Stimulated activated CD4-positive, alpha-beta T cell treated with anti-CD3 and anti-CD28 coated beads, Interleukin-12 subunit alpha, Interleukin-12 subunit beta, amount 100 ng/mL, for 48 hours (primary cell): ENCODE measurements at places on chromosomes 1 and 21.

GRCh38 chr1:48006264-48006663 is 9.1 kb upstream of the TRABD2B start:
- DNase-seq, result no peak

DNA sequence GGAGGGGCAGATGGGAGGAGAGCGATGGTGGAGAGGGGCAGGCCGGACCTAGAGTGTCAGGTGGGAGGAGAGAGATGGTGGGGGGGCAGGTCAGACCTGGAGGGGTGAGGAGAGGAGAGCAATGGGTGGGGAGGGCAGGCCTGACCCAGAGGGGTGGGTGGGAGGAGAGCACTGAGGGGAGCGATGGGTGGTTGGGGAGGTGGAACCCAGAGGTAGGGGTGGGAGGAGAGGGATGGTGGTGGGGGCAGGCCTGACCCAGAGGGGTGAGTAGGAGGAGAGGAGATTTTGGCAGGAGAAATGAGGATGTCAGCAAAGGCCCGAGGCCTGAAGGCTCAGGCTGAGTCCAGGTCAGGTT is 157.3 kb upstream of the VAMP3 start:
- no peak for DNase-seq

DNA sequence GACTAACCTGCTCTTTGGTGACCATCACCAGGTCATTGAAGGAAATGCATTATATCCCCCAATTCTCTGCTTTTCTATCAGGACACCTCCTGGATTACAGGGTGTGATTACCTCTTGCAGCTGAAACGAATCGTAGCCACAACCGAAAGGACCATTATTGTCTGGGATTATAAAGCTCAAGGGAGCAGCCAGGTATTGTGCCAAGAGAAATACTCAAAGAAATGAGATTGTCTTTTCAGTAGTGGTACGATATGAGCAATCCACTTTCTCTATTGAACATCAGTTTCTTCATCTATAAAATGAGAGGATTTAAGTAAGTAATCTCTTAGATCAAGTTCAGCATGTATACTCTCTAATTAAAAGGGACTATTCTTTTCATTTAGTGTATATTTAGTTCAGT is 27.3 kb downstream of the WDR64 start:
- DNase-seq, result no peak

DNA sequence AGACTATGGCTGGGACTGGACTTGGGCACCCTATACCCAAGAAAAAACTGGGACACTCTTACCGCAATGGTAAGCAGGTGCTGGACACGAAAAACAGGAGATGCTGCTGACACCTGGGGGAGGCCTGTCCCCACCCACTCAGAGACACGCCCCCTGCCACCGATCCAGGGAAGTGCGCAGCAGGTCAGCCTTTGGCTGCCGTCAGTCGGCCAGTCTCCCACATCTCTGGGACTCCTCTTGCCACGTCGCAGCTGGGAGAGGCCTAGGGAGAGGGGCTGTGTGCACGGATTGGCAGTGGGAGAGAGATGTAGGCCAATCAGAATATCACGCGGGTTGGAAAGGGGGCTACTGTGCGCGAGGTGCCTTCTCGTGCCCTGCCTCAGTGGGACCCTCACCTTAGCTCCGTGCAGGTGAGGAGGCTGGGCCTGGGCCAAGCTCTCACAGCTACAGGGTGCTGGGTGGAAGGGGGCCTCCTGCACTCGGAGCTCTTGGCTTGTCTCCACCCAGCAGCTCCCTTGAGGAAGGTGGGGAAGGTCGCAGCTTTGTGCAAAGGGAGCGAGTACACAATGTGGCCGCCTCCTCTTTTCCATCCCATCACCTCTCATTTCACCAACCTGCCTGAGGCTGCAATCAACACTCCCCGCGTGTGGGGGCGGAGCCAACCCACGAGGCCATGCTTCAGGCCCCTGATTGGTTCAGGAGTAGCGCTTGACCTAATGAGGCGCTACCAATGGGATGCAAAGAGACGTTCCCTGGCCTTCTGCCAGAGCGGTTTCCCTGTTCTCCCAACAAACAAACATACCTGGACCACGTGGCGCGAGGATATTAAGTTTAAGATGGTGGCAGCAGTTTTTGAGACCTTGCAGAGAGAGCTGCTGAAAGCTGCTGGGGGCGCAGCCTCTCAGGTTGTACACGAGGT is 25.7 kb upstream of the LDLRAP1 start:
- no peak for DNase-seq

DNA sequence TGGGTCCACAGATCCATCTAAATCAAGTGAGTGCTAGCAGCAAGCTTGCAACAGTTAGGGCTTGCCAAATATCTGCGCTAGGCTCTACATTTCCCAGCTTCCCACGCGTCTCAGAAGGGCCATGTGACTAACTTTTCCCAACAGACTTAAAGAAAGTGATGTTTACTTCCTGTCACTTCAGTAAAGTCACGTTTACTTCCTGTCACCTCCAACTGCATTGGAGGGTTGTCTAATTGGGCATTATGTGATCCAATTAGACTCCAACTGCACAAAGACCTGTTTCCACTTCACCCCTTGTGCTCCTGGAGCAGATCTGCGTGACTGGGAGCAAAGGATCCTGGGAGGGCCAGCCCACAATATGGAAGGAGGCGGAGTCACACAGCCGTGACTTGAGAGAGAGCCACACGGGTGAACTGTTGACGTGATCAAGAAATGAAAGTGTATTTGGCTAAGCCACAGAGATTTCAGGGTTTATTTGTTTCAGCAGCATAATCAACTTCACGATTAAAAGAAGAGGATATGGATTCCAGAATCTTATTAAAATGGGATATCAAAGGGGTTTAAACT is 77.7 kb downstream of the CYYR1 start:
- DNase-seq, result no peak

GRCh38 chr1:1356796-1357401 is 1.5 kb downstream of the MXRA8 start:
- DNase-seq, result no peak

- no peak for DNase-seq
Measured at GRCh38 chr1:117681093-117681900, 75.4 kb downstream of the TENT5C start.

DNA sequence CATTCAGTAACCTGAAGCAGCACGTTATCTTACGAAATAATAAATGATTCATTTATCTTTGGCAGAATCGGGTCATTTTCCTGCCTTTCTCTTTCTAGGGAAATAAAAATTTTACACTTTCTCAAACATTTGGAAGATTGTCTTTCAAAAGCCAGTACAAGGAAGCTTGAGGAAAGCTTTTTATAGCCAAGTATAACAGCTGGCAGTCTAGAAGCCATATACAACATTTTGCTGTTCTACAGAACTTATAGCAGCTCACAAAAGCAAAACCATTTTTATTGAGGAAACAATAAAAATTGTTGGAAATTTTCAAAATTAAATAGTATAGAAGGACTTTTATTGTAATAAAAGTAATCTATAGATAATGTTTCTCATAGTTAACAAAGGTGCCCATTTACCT is 448.6 kb downstream of the SMYD3 start:
- no peak for DNase-seq

DNA sequence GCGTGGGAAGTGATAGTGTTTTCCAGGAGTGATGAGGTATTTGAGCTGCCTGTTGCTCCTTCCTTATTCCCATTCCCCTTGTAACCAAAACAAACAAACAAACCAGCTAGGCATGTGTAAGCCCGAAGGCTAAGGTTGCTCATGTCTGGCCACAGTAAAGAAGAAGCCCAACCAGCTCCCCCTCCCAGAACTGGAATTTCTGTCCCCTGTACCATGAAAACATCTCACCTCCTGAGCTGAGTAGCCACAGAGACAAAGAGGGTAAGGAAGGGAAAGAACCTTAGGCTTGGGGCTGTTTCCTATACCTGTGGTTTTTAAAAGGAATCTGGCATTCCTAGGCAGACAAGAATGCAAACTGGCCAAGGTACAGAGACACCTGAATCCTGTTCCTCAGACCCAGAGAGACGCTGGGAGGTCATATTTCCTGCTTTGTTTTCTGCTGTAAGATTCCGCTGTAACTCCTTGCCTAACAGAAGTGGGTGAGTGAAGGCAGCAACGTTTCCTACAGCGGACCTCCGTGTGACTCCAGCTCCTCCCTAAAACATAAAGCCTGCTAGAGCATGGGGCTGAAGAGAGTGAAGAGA is 41.7 kb upstream of the RAB4A start:
- DNase-seq, result no peak

DNA sequence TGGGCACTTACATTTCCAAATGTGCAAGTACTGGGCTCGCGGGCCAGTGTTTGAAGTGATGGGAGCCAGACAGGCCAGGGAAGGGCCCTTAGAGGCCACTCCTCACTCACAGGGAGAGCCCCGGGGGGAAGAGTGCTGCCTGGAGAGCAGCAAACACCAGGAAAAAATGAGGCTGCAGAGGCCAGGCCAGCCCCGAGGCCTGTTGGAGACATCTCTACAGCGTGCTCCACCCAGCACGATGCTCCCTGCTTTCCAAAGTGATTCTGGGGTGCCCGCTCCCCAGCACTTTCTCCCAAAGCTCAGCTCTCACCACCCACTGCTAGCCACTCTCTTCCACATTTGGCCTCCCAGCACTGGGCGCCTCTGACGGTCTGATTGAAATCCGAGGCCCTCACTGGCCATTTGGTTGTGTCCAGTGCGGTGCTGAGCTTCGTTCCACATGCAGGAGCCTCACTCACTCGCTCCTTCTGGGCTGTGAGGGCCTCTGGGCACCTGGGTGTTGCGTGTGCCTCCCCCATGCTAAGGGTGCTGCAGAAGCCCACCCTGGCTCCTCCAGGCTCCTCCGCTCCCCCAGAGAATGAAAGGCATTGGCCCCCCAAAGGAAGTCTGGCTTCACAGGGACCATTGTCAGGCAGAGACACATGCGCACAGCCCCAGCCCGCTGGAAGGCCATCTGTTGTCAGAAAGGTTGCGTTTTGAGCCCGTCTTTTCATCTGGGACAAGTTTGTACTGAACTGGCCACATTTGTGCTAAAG is 385.4 kb upstream of the VAMP3 start:
- DNase-seq, result no peak
